ENCODE measurements at places on chromosomes 12 and 14.

DNA sequence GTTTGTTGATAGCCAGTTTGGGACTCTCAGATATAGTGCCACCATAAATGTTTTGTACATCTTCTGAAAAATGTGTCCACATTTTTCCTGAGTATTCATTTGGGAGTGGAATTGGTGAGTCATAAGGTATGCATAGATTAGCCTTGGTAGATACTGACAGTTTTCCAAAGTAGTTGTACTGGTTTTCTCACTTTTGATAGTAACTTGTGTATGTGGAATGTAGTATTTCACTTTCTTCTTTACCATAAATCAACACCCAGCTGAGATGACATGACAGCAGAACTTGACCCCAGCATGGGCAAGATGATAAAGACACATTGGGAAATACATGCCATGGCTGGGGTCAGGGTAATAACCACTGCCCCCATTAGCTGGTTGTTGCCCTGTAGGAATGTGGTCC lies 5.4 kb downstream of the FBXW8 start:
- H3K4me1 ChIP-seq: peaks cover 22% of the 10 kb centered on the region
- no peaks in the 10 kb centered on the region for H3K27me3 ChIP-seq
- H3K27ac ChIP-seq: no peak overlapping the region
- no peak for DNase-seq
- H3K4me3 ChIP-seq: no peak overlapping the region

GRCh38 chr12:44833561-44833960 lies 42.6 kb downstream of the NELL2 start:
- H3K27ac ChIP-seq: no peak overlapping the region
- no peaks in the 10 kb centered on the region for H3K36me3 ChIP-seq
- no peaks in the 10 kb centered on the region for H3K27me3 ChIP-seq

- no peak overlapping the region for H3K27ac ChIP-seq
- no peak overlapping the region for H3K4me3 ChIP-seq
- no peak for DNase-seq
- no peaks in the 10 kb centered on the region for H3K27me3 ChIP-seq
Measured at GRCh38 chr14:93268406-93268805, 61.4 kb downstream of the UBR7 start.

DNA sequence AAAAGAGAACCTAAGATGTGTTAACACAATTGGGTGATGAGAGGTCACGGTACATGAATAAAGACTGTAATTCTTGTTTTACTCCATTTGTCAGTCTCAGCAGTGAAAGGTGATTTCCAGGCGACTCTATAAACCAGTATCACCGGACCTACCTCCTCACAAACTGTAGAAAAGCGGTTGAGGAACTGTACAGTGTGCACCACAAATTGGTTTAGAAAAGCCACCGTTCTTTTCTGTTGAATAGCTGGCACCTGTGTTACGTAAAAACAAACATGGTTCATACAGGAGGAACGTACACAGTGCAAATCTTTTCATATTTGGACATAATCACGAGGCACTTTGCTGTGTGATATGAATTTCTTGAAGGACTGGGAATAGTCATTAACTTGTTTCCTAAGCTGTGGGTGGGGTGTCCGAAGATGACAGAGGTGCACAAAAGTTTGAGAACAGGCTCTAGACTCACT lies 663 bp downstream of the WASHC3 start:
- no peaks in the 10 kb centered on the region for H3K4me1 ChIP-seq
- no peak for DNase-seq
- peak overlapping the region; percentile 93 for H3K27ac ChIP-seq
- H3K27me3 ChIP-seq: no peaks in the 10 kb centered on the region

DNA sequence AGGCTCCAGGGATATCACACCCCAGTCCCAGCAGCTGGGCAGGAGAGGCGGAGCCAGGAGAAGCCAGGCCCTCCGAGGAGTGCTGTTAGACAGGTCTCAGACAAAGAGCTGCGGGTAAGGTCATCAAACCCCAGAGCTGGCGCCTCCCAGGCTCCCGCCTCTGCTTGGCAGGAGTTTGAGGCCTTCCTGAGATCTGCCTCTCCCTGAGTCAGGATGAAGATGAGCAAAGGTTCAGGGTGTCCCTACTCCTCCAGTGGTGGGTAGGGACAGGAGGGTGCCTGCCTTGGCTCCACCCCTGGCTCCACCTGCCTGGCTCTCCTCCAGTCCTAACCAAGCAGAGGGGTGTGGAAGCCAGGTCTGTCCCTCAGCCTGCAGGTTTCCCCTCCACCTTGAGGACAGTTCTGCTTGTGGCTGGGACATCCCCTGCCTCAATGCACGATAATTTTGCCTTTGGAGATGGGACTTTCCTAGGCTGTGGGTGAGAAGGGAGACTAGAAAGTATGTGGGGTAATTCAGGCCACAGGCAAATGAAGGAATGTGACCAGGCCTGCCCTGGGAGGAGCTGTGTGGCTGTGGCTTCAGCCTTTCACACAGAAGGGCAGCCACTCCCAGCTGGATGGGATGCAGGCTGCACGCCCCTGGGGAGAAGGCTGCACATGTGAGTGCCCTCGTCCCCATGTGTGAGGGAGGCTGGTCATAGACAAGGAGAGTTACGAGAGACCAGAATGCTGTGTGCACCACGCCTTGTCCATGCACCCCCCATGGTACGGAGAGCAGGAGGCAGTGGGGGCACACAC lies 2.2 kb downstream of the PLEKHG6 start:
- H3K36me3 ChIP-seq: no peaks in the 10 kb centered on the region
- H3K4me3 ChIP-seq: no peak overlapping the region
- peak overlapping the region; percentile 46 for H3K27ac ChIP-seq
- peaks cover 32% of the 10 kb centered on the region for H3K4me1 ChIP-seq

GRCh38 chr12:50619610-50619958 lies 114.8 kb downstream of the DIP2B start:
- no peak for DNase-seq
- H3K36me3 ChIP-seq: no peaks in the 10 kb centered on the region
- H3K4me1 ChIP-seq: peaks cover 31% of the 10 kb centered on the region
- no peaks in the 10 kb centered on the region for H3K27me3 ChIP-seq

DNA sequence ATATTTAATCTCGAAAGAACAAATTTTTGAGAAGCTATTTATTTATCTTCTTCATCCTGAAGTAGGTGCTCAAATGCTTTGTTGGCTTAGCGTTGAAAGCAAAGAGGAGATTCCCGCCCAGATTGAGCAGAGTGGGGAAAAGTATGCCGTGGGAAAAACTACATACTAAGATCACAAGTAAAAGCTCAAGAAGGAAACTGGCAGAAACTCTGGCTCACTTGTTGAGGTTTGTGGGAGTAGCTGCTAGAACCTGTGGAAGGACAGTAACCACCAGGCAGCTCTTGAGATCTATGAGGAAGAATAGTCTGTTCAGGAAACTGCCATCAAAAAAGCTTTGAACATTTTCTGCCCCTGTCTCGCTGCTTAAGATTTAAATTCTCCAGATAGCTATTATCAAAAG lies 3.9 kb downstream of the MYRFL start:
- no peaks in the 10 kb centered on the region for H3K4me1 ChIP-seq
- H3K36me3 ChIP-seq: no peaks in the 10 kb centered on the region
- no peak for DNase-seq
- H3K27me3 ChIP-seq: no peaks in the 10 kb centered on the region

GRCh38 chr12:91804533-91804932 lies 341.1 kb downstream of the BTG1 start:
- H3K27me3 ChIP-seq: no peaks in the 10 kb centered on the region
- no peak overlapping the region for H3K27ac ChIP-seq
- no peaks in the 10 kb centered on the region for H3K4me1 ChIP-seq
- H3K4me3 ChIP-seq: no peak overlapping the region
- H3K36me3 ChIP-seq: no peaks in the 10 kb centered on the region

DNA sequence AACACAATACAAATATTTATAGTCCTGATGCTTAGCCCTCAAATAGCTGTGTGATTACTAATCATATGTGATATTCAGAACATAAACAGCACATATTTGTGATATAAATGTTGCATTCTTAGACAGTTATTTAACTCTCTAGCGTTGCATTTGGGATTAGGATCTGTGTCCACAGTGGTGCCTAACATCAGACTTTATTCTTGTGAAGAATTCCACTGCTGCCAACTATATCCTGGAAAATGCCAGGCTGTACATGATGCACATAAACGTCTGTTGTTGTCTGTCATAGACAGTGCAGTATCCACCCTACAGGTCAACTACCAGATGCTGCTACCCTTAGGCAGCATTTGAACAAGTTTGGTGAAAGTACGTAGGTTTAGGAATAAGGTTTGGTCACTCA lies 39.0 kb downstream of the SLC38A4 start:
- H3K27ac ChIP-seq: no peak overlapping the region
- no peak overlapping the region for H3K4me3 ChIP-seq
- H3K27me3 ChIP-seq: no peaks in the 10 kb centered on the region
- H3K4me1 ChIP-seq: no peaks in the 10 kb centered on the region

DNA sequence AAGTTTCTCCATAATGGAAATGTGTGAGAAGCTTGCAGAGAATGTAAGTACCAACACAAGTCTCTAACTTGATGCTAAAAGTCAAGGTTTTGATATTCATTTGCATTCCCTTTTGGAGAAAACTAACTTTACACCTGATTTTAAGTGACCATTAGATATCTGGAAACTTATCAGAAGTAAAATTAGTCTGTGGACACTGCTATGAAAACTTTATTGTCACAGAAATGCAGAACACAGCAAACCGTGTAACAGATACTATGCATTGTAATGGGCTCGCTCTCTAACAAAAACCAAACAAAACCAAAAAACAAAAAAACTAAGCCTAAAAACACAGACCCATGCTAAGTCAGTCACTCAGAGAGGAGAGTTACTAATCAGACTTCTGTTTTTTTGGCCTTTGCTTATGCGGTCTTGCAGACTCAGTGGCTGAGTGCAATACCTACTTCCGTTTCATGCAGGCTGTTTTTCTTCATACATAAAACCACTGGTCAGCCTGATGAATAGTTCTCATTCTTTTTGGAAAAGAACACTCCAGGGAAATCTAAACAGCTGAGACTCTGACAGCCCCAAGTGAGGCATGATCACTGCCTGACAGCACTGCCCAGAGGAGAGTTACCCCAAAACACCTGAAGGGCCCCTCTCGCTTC lies 35.7 kb downstream of the NRDE2 start:
- no peak overlapping the region for H3K4me3 ChIP-seq
- no peaks in the 10 kb centered on the region for H3K27me3 ChIP-seq
- no peak for DNase-seq
- H3K4me1 ChIP-seq: no peaks in the 10 kb centered on the region
- peaks cover 43% of the 10 kb centered on the region for H3K36me3 ChIP-seq

GRCh38 chr12:121874071-121874470 lies 14.5 kb upstream of the PSMD9 start:
- H3K4me1 ChIP-seq: no peaks in the 10 kb centered on the region
- no peaks in the 10 kb centered on the region for H3K27me3 ChIP-seq
- DNase-seq: no peak
- no peak overlapping the region for H3K4me3 ChIP-seq
- H3K36me3 ChIP-seq: no peaks in the 10 kb centered on the region

DNA sequence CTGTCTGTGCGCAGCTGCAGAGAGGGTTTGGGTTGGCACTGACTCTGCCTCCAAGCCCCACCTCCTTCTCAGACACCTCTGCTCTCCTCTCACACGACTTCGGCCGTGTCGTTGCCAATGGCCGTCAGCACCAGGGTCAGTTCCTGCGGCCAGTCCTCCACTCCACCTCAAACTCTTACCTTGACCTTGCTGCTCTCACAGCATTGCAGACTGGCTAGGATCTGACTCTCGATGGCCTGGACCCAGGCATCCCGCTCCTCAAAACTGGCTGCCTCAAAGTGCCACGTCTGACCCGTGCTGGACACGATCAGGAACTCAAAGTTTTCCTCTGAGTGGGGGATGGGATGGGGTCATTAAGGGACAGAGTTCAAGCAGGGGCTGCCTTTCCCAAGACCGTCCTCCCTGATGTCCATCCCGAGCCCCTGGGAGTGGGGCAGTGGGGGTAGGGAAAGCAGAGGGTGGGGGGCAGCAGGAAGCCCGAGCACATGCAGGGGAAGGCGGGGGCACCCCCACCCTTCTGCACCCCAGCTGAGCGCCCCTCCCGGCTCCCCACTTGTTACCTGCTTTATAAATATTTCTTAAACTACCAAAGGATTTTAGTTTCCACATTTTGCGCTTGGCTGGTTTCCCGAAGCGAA lies 10.7 kb downstream of the AGAP2 start:
- peaks cover 7% of the 10 kb centered on the region for H3K4me1 ChIP-seq
- no peak overlapping the region for H3K27ac ChIP-seq
- DNase-seq: no peak
- peaks cover 18% of the 10 kb centered on the region for H3K36me3 ChIP-seq
- no peak overlapping the region for H3K4me3 ChIP-seq
- no peaks in the 10 kb centered on the region for H3K27me3 ChIP-seq

DNA sequence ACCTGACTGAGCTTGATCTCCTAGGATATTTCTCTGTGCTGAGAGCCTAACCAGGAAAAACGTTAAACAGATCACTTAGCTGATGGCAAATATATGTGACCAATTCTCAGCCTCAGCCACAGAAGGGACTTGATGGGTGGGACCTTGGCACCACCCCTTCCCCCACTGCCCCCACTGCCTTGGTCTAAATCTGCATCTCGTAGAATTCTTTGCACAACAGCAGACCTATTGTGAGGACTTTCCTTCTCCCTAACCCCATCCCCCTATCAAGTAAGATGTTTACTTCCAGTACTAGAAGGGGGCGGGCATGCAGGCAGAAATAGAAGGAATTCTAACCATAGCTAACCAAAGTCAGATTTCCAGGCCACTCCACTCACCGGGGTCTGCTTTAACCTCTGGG lies 313.2 kb downstream of the PCNX1 start:
- H3K27ac ChIP-seq: no peak overlapping the region
- DNase-seq: no peak
- no peaks in the 10 kb centered on the region for H3K36me3 ChIP-seq
- H3K27me3 ChIP-seq: no peaks in the 10 kb centered on the region
- H3K4me3 ChIP-seq: no peak overlapping the region
- H3K4me1 ChIP-seq: no peaks in the 10 kb centered on the region

- no peaks in the 10 kb centered on the region for H3K36me3 ChIP-seq
- no peak overlapping the region for H3K4me3 ChIP-seq
- DNase-seq: no peak
- peaks cover 3% of the 10 kb centered on the region for H3K4me1 ChIP-seq
Measured at GRCh38 chr12:56377989-56378316, 15.3 kb upstream of the APOF start.

DNA sequence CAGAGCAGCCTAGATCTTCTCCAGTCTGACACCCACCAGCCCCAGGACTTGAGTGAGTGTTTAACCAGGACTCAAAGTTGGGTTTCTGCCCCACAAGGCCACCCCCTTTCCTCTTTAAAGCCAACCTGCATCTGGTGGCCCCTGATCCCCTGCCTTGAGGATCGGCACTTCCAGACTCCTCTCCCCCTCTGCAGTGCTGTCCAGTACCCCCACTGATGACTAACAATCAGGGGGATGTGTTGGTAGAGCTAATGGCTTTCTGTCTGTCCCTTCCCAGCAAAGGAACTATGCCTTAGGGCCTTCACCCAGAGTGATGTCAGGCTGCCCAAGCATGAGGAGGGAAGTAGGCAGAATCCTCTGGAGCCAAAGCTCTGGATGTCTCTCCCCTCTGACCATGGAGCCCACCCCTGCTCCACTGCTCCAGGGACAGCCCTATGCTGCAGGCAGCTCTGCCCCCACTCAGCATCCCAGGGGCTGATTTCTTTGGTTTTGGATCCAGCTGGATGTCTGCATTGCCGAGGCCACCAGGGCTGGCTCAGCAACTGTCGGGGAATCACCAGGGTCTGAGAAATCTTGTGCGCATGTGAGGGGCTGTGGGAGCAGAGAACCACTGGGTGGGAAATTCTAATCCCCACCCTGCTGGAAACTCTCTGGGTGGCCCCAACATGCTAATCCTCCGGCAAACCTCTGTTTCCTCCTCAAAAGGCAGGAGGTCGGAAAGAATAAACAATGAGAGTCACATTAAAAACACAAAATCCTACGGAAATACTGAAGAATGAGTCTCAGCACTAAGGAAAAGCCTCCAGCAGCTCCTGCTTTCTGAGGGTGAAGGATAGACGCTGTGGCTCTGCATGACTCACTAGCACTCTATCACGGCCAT lies 42.9 kb downstream of the DAD1 start:
- no peaks in the 10 kb centered on the region for H3K36me3 ChIP-seq
- no peak for DNase-seq
- peak overlapping the region; percentile 23 for H3K27ac ChIP-seq
- no peaks in the 10 kb centered on the region for H3K27me3 ChIP-seq

Measured in upper lobe of left lung (tissue), 6 donors.